HCT116 (cell line): ENCODE measurements at places on chromosomes 6 and 20. TPM values are rescaled to one million over a fixed set of nuclear protein-coding genes. Genes with fewer than 3 reads are reported as not detected.
A peak's percentile ranks its signal among the peaks of the same experiment; 100 is the strongest.

GRCh38 chr6:166068768-166069167 is 98.9 kb downstream of the TBXT start:
- DNase-seq = no peak
- H3K27me3 ChIP-seq = no peaks in the 10 kb centered on the region
- no peaks in the 10 kb centered on the region for H3K4me1 ChIP-seq
- no peaks in the 10 kb centered on the region for H3K36me3 ChIP-seq
- no peak overlapping the region for H3K4me3 ChIP-seq

DNA sequence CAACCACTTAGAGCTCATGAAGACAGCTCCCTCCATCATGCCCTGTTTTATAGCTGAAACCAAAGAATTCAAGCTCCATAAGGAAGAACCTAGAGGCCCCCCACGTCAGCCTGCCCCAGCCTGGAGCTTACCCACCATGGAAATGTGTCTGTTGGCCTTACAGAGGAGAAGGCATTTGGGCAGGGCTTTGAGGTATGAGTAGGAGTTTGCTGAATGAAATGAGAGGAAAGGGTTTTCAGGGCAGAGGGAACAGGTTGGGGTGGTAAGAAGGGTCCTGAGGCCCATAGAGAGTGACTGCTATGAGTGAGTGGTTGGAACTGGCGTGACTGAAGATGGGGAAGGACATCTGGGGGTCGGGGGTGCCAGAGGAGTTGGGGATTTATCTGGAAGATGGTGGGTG is 12.7 kb upstream of the GATA5 start:
- peaks cover 16% of the 10 kb centered on the region for H3K4me1 ChIP-seq
- no peaks in the 10 kb centered on the region for H3K36me3 ChIP-seq
- H3K27ac ChIP-seq = no peak overlapping the region
- no peak for DNase-seq

GRCh38 chr6:2973676-2974075 is 2.3 kb upstream of the SERPINB6 start:
- no peak overlapping the region for H3K27ac ChIP-seq
- H3K36me3 ChIP-seq = no peaks in the 10 kb centered on the region
- DNase-seq = no peak
- H3K27me3 ChIP-seq = no peaks in the 10 kb centered on the region
- no peak overlapping the region for H3K4me3 ChIP-seq

HLA-G gene
- not detected for total RNA-seq

DNA sequence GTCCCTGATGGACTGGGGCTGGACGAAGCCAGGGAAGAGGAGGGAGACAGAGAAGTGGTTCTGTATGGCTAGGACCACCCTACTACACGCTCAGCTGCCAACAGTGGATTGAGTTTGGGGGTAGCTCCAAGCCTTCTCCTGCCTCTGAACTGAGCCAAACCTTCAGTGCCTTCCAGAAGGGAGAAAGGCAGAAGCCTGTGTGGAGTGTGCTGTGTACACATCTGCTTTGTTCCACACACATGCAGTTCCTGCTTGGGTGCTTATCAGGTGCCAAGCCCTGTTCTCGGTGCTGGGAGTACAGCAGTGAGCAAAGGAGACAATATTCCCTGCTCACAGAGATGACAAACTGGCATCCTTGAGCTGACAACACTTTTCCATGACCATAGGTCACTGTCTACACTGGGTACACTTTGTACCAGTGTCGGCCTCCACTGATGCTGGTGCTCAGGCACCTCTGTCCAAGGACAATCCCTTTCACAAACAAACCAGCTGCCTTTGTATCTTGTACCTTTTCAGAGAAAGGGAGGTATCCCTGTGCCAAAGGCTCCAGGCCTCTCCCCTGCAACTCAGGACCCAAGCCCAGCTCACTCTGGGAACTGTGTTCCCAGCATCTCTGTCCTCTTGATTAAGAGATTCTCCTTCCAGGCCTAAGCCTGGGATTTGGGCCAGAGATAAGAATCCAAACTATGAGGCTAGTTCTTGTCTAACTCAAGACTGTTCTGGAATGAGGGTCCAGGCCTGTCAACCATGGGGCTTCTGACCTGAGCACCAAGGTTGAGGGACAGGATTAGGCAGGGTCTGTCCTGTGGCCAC is 11.3 kb upstream of the RBCK1 start:
- peaks cover 42% of the 10 kb centered on the region for H3K36me3 ChIP-seq
- H3K4me1 ChIP-seq = peaks cover 18% of the 10 kb centered on the region
- H3K27me3 ChIP-seq = no peaks in the 10 kb centered on the region
- H3K27ac ChIP-seq = no peak overlapping the region

RIOK1 gene
- total RNA-seq = 39.0 TPM

EYS gene
- not detected for total RNA-seq

GPSM3 gene
- 1.2 TPM for total RNA-seq

DNA sequence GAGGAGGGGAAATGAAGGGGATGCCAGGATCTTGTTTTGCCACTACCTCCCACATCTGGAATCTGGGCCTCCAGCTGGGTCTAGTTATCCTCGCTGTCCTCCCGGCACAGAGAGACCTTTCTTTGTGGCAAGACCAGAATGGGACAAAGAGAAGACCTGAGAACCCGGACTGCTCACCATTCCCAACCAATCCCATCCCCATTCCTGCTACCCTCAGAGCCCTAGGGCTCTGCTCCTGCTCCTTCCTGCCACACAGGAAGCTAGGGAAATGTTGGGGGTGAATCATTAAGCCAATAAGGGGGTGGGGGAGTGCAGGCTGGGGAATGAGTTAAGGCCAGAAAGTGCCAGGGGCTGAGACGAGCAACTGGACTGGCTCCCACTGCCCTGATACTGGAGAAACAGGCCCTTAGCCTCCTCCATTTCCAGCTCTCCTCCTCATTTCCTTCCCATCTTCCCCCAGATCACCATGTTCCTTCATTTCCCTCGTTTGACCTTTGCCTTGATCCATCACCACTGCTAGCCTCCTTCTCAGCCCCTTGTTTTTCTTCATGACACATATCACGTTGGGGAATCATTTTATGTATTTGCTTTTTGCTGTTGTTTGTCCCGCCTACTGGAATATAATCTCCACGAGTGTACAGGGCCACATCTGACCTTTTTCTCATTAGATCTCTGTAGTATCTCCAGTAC is 4.6 kb upstream of the IER3 start:
- no peaks in the 10 kb centered on the region for H3K27me3 ChIP-seq
- H3K36me3 ChIP-seq = no peaks in the 10 kb centered on the region
- H3K4me3 ChIP-seq = no peak overlapping the region
- peaks cover 94% of the 10 kb centered on the region for H3K4me1 ChIP-seq
- DNase-seq = no peak

SLC2A10 gene
- total RNA-seq = 0.05 TPM

- H3K27me3 ChIP-seq = no peaks in the 10 kb centered on the region
- H3K36me3 ChIP-seq = no peaks in the 10 kb centered on the region
- DNase-seq = no peak
- peaks cover 19% of the 10 kb centered on the region for H3K4me1 ChIP-seq
- H3K27ac ChIP-seq = no peak overlapping the region
- H3K4me3 ChIP-seq = no peak overlapping the region
Observed at GRCh38 chr6:43840490-43841218, 70.6 kb downstream of the VEGFA start.

SMIM29 gene
- 25.1 TPM for total RNA-seq

DNA sequence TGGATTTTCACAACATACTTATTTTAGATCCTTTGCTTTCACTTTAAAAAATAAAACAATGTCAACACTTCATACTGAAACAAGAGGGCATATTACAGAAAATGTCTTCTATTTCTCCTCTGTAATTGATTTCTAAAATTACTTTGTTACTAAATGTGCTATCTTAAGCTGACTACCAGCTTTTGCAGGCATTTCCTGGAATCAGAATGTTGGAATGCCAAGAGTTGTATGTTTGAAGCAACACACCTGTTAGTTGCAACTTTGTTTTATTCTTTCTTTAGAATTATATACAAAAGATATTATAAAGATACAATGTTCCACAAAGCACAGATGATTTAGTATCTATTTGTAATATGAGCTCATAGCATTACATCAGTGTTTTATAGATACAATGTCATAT is 62.5 kb upstream of the TMEM170B start:
- H3K4me3 ChIP-seq = no peak overlapping the region
- H3K4me1 ChIP-seq = no peaks in the 10 kb centered on the region
- H3K27ac ChIP-seq = no peak overlapping the region
- no peaks in the 10 kb centered on the region for H3K36me3 ChIP-seq
- no peak for DNase-seq

- no peaks in the 10 kb centered on the region for H3K4me1 ChIP-seq
- H3K4me3 ChIP-seq = no peak overlapping the region
- H3K27ac ChIP-seq = no peak overlapping the region
Observed at GRCh38 chr6:126131246-126131645, 144.9 kb downstream of the TRMT11 start.

- DNase-seq = no peak
- H3K27me3 ChIP-seq = no peaks in the 10 kb centered on the region
- H3K27ac ChIP-seq = peak overlapping the region; percentile 86
Observed at GRCh38 chr6:117601811-117602150, 530 bp downstream of the GOPC start.

DNA sequence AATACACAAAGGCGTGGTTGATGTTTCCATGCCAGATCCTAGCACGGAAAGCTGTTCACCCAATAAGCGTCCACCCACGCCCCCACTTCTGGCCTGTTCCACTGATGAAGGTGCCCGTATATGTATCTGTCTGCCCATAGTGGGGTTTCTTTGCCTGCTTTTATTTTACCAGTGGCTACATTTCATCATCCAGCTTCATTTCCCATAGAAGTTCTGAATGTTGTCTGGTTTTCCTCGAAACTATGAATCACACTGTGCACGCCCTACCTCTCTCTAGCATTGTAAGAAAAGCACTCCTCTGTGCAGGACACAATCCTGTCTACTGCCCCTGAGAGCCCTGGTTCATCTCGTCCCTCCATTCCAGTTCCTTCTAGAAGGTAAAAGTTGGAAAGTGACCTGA is 8.8 kb upstream of the CD93 start:
- DNase-seq = no peak
- H3K27ac ChIP-seq = no peak overlapping the region
- no peaks in the 10 kb centered on the region for H3K36me3 ChIP-seq
- no peak overlapping the region for H3K4me3 ChIP-seq
- no peaks in the 10 kb centered on the region; the same call in 1 of the 2 replicates for H3K4me1 ChIP-seq
- H3K27me3 ChIP-seq = peaks cover 27% of the 10 kb centered on the region

PRR18 gene
- not detected for total RNA-seq

RIN2 gene
- total RNA-seq = 1.5 TPM

DNA sequence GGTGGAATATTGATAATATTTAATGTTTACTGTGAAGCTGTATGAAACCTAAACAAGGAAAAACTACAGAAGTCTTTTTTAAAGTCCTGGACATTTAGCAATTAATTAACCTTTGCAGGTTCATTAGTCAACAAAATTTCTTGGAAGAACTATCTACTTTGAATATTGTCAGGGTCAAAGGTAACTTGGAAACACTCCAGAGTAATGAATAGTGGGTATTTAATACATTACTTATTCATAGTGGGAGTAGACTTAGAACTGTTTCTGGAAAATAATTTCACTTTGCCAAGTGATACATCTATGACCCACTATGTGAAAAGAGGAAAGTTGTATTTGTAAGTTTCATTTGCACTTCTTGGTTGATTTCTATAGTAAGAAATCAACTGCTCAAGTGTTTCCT is 319.1 kb downstream of the TFAP2B start:
- H3K4me3 ChIP-seq = no peak overlapping the region
- no peak overlapping the region for H3K27ac ChIP-seq
- no peak for DNase-seq
- H3K4me1 ChIP-seq = no peaks in the 10 kb centered on the region
- no peaks in the 10 kb centered on the region for H3K36me3 ChIP-seq

GRCh38 chr20:40265825-40266533 is 423.1 kb downstream of the MAFB start:
- no peak for DNase-seq
- no peaks in the 10 kb centered on the region for H3K36me3 ChIP-seq
- H3K27ac ChIP-seq = no peak overlapping the region
- H3K27me3 ChIP-seq = no peaks in the 10 kb centered on the region

DNA sequence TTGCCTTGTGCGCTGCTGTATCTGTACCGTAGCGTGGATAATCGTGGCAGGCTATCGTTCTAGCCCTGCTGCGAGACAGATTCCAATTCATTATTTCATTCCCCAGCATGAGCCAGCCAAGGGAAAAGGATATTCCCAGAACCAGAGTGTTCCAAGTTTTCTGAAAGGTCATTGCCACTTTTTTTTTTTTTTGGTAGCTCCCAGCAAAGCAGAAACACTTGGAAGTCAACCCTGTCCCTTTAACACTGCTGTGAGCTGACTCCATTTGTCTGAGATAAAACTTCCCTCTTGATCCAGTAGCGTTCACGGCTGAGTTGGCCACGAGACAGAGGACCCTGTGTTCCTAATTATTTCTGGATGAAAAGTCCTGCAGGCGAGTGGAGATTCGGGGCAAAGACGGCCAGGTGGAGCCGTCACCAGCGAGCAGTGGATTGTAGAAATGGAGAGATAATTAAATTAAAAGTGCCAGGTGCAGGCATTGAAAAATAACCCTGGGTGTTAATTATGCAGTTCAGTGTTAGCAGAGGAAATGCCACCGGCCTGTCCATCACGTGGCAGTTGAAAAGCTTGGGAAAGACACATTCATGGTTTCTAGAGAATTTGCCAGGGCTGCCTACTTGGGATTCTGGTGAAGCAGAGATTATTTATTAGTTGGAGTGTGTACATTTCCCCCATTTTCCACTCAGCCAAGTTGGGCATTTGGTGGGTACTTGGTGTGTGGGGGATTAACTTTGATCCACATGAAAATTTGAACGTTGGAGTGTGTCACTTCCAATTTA is 164.2 kb downstream of the SLC24A3 start:
- H3K27me3 ChIP-seq = no peaks in the 10 kb centered on the region
- H3K4me1 ChIP-seq = no peaks in the 10 kb centered on the region
- H3K36me3 ChIP-seq = no peaks in the 10 kb centered on the region
- H3K27ac ChIP-seq = no peak overlapping the region

- H3K27me3 ChIP-seq = peaks cover 32% of the 10 kb centered on the region
- H3K4me1 ChIP-seq = no peaks in the 10 kb centered on the region
- DNase-seq = no peak
- H3K4me3 ChIP-seq = no peak overlapping the region
- H3K36me3 ChIP-seq = no peaks in the 10 kb centered on the region
- no peak overlapping the region for H3K27ac ChIP-seq
Observed at GRCh38 chr6:159203304-159204005, 34.3 kb downstream of the FNDC1 start.

GRCh38 chr20:62296724-62297448 is 5.9 kb upstream of the ADRM1 start:
- H3K36me3 ChIP-seq = peaks cover 5% of the 10 kb centered on the region; the same call in 1 of the 2 replicates
- H3K27me3 ChIP-seq = no peaks in the 10 kb centered on the region
- DNase-seq = no peak
- peaks cover 7% of the 10 kb centered on the region; the same call in 1 of the 2 replicates for H3K4me1 ChIP-seq
- H3K27ac ChIP-seq = no peak overlapping the region

DNA sequence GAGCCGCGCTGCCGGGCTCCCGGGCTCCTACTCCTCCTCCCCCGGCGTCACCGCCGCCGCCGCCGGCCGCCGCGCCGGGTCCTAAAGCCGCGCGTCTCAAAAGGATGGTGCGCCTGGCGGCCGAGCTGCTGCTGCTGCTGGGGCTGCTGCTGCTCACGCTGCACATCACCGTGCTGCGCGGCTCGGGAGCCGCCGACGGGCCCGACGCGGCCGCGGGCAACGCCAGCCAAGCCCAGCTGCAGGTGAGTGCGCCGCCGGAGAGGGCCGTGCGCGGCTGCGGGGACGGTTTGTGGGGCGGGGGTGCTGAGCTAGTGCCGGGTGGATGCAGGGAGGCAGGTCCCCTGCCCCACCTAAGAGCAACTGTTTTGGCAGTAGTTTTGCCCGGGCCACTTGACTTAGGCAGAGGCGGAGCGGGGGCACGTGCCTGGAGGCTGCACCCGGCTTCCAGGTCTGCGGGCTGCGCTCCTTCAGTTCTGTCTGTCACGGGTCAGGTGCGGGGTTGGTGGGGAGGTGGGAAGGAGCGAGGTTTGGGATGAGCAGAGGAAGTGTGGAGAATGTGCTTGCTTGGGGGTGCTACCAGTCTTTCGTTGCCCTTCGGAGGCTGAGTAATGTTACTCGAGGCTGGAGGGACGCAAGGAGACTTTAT is 722 bp downstream of the ISM1 start:
- H3K36me3 ChIP-seq = no peaks in the 10 kb centered on the region
- DNase-seq = peak; percentile 13
- peaks cover 46% of the 10 kb centered on the region for H3K27me3 ChIP-seq
- peak overlapping the region; percentile 62 for H3K4me3 ChIP-seq
- peaks cover 11% of the 10 kb centered on the region for H3K4me1 ChIP-seq
